Activated T-helper 1 cell treated with Interleukin-2 at 50 U/mL for 16 hours (primary cell): ENCODE measurements at places on chromosomes 1 and 21.

GRCh38 chr1:219090607-219091006 is 83.1 kb upstream of the LYPLAL1 start:
- DNase-seq, result no peak

- DNase-seq, result no peak
Measured at GRCh38 chr1:210369425-210369824, 40.7 kb downstream of the HHAT start.

DNA sequence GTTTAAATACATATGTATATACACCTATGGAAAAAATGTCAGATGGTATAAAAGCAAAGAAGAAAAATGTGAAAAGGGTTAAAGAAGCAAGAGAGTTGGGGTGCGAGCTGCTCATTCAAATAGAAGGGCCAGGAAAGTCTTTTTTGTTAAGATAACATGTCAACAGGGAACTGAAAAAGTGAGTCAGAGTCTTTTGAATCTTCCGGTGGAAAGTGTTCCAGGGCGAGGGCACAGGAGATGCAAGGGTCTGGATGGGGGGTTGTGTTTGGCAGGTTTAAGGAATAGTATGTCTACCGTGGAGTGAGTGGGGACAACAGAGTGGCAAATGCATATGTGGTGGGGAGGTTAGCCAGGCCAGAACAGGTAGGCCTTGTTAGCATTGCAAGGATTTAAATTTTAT is 22.2 kb upstream of the GNG12 start:
- DNase-seq, result no peak

GRCh38 chr1:164443166-164443565 is 115.8 kb upstream of the PBX1 start:
- DNase-seq, result no peak

DNA sequence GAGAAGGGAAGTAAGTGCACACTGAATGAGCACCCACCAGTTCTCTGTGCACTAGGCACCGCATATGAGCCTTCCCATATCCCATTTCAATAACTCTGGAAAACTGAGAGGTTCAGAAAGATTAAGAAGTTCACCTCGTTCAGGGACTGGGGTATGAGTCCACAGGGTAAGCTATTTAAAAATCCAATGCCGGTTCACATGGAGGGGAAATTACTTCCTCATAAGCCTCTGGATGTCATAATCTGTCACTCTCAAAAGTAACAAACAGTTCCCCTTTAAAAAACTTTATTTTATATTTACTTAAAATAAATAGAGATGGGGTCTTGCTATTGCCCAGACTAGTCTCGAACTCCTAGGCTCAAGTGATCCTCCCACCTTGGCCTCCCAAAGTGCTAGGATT is 1.9 kb downstream of the OR2B11 start:
- DNase-seq, result no peak

DNA sequence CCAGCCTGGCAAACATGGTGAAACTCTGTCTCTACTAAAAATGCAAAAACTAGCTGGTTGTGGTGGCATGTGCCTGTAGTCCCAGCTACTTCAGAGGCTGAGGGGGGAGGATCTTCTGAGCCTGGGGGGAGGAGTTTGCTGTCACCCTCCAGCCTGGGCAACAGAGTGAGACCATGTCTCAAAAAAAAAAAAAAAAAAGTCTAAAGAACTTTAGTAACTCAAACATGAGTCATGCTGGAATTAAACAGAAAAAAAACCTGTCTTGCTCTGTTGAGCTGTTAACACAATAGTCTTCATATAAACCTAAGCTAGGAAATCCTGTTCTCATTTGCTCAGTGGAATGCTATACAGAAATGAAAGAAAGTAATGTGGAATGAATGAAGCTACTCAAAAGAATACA is 16.7 kb upstream of the DISP1 start:
- DNase-seq, result no peak

- DNase-seq, result no peak
Measured at GRCh38 chr21:16215663-16216183, 485.9 kb downstream of the USP25 start.

- no peak for DNase-seq
Measured at GRCh38 chr1:115113766-115114165, 24.5 kb upstream of the TSPAN2 start.

DNA sequence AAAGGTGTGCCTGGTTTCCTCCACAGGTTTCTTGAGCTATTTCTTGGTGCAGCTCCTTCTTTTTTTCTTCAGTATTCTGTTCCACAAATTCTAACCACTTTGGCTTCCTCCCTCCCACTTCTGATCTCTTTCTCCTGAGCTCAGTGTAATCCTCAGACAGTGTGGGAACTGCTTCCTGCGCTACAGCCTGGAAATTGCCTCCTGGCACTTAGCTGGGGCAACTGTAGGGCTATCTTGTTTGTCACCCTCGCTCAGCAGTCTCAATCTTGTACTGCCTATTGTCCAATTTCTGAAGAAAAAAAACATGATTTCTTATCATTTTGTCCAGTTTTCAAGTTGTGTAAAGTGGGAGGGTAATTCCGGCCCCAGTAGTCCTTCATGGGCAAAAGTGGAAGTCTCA is 24.0 kb upstream of the GALNT2 start:
- DNase-seq, result no peak

DNA sequence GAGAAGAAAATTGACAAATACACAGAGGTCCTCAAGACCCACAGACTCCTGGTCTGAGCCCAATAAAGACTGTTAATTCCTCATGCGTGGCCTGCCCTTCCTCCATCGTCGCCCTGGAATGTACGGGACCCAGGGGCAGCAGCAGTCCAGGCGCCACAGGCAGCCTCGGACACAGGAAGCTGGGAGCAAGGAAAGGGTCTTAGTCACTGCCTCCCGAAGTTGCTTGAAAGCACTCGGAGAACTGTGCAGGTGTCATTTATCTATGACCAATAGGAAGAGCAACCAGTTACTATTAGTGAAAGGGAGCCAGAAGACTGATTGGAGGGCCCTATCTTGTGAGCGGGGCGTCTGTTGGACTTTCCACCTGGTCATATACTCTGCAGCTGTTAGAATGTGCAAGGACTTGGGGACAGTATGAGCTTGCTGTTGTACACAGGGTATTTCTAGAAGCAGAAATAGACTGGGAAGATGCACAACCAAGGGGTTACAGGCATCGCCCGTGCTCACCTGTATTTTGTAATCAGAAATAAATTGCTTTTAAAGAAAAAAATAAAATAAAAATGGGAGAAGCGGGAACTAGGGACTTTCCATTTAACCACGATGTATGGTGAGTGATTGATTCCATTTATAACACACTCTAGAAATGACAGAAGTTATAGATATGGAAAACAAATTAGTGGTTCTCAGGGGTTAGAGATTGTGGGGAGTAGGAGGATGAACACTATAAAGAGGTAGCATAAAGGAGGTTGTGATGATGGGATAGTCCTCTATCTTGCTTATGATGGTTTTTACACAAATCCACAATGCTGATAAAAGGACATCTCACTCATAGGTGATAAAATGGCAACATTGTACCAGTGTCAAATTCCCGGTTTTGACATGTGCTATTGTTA is 244.7 kb downstream of the MRPL39 start:
- no peak for DNase-seq

DNA sequence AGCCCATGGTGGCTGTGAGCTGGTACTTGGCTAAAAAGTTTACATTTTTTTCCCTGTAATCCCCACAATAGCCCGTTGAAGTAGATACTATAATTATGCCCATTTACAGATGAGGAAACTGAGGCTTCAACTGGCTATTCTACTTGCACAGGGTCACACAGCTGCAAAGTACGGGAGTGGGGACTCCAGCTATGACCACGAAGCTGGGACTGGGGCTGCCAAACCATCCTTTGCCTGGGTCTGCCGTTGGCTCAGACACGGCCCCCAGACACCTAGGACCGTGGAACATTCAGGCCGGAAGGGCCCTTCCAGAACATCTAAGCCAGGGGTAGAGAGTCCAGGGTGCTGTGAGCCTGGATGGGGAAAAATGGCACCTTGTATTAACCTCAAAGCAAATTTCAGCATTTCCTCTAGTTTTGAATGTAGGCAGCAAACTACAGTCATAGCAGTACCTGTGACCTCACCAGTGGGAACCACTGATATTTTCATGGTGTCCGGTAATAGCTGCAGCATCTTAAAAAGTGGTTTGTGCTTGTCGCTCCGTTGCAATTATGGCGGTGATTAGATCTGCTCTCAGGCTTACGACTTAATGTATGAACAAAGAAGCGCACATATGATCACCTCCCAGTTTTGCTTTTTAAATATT is 4.3 kb downstream of the TP73 start:
- no peak for DNase-seq

- no peak for DNase-seq
Measured at GRCh38 chr1:204756811-204757210, 71.3 kb upstream of the LRRN2 start.

GRCh38 chr1:2642131-2642559 is 9.3 kb upstream of the MMEL1 start:
- no peak for DNase-seq

DNA sequence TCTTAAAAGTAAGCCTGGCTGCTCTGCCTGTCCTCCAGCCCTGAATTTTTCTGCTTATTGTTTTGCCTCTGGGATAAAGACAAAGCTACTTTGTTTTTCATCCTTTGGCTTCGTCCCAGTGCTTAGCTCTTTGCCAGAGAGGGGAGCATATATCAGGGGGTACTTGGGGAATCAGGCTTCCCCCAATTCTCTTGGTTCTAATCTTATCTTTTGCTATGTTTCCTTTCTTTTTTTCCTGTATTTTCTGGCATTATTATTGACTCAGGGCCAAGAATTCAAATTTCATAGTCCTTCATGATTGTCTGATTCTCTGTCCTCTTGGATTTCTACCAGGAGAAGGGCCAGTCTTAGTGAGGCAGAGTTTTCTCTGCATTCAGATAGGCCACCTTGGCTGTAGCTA is 51.2 kb downstream of the GIPC2 start:
- DNase-seq, result no peak
